NCI-H2081 treated with DMSO at 0.1 percent for 48 hours (cell line): ENCODE measurements at places on chromosomes 11 and 22.

- DNase-seq = no peak
These were observed 27.7 kb upstream of the PPP6R3 start for GRCh38 chr11:68432874-68433273.

GRCh38 chr22:36373258-36373579 lies 14.5 kb downstream of the MYH9 start:
- DNase-seq = no peak

DNA sequence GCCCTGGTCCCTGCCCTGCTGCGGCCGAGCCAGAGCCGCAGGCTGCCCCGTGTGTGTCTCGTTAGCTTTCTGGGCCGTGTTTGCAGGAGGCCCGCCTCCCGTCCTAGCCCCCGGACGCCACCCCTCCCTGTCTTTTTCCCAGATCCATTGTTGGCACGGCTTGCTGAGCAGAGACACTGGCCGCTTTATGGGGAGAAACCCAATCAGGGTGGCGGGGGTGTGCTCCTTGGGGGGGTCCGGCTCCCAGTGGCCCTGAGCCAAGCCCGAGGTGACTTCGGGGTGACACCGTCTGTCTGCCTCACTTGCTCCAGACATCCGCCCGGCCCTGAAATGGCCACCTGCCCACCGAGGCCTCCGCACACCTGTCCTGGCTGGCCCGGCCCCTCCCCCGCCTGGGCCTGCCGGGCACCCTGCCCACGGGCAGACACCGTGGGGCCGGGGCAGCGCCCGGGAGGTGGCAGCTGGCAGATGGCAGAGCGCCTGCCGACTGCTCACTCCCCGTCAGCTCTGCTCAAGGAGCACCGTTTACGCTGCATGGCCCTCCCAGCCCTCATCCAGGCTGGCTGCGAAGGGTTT lies 43.1 kb upstream of the PPARA start:
- DNase-seq = peak; percentile 69

DNA sequence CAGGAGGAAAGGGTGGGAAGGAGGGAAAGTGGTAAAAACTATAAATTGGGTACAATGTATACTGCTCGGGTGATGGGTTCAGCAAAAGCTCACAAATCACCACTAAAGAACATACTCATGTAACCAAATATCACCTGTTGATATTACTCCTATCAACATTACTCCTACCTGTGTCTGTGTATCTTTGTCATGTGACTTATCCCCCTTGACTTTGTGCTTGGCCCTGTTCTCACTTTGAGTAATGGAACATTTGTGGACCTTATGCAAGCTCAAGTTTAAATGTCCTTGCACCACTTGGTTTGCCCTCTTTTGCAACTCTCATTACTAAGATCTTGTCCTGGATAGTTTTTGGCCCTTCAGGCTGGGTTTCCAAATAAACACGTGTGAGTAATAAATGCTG lies 39.0 kb downstream of the ZNF280B start:
- no peak for DNase-seq

DNA sequence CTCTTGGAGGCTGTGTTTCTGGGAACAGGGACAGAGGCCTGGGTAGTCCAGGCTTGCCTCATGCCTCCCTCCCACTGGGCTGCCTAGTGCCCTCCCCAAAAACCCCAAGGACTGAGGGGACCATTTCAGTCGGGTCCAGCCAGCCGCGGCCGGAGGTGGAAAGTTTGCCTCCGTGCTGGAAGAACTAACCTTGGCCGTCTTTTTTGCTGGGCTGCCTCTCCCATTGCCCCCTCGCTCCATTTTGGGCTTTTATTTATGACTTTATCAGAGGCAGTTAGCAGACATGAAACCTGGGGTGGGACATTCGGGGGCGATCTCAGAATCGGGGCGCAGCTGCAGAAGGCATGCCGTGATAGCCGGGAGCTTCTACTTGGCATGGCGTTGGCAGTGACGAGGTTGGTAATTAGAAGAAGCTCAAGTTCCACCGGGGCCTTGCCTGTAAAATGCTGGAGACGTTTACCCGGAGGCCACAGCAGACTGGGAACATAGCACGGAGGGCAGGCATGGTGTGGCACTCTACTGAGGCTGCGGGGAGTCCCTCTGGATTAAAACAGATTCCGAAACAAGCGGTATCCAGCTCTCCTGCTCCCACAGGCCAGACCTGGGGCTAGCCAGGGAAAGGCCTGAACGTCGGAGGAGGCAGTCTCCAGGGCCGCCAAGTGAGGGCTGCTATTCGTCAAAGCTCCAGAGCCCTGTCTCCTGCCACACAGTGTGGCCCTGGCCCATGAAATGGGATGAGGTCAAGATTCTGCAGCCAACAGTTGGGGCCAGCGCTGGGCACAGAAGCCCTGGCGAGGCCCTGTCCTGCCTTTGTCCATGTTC lies 76.4 kb upstream of the PPARA start:
- no peak for DNase-seq

GRCh38 chr11:46920755-46921154 lies 2.4 kb upstream of the LRP4 start:
- DNase-seq = no peak

DNA sequence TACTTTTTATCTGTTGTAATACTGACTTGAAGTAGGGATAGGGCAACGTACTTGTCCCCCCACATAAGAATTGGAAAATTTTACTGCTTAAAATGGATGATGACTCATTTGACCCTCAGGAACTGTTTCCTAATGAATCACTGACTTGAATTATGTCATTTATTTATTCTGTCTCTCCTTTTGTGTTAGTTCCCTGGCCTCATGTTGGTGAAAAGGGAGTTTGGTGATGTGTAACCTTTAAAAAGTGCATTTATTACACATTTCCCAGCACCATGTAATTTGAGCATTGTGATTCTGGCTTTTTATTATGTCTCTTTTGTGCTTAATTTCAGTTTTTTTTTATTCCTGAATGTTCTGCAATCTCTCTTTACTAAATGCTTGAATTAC lies 20.3 kb upstream of the PGM2L1 start:
- DNase-seq = no peak

GRCh38 chr11:73894725-73895335 lies 18.0 kb downstream of the PAAF1 start:
- DNase-seq = no peak

DNA sequence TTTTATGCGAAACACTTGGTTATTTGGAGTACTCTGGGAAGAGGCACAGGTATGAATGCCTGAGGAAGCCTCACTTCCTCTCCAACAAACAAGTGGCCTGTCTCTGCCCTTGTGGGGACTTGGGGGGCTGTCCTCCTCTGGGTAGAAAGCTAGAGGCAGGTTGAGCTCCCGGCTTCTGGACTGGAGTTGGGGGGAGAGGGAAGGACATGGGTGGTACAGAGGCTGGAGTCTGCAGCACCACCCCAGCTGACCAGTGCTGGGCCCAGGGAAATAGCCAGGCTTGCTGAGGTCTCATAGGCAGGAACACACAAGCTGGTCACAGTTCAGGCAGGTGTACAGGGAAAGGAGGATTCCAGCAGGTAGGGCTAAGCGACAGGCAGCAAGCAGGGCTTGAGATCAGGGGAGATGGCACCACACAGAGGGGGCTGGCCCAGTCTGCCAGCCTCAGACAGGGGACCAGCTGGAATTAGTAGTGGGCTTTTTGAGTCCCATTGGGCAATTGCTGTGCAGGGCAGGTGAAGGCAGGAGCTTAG lies 135.3 kb upstream of the TEAD1 start:
- no peak for DNase-seq

DNA sequence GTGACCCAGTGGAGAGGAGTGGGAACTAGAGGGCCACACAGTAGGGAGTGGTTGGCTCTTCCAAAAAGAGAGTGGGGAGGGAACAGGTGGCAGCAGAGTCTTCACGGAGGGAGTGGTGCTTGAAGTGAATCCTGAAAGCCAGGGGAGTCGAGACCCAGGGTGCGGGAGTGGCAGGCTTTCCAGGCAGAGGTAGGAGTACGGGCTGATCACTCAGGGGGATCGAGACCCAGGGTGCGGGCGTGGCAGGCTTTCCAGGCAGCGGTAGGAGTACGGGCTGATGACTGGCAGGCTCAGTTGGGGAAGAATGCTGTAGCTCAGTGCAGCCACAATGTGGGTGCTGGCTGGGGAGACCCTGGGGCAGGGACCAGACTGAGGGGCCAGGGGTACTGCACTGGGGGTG lies 148.2 kb downstream of the TBC1D22A start:
- DNase-seq = no peak

- DNase-seq = no peak
These were observed 54.6 kb upstream of the SLC22A12 start for GRCh38 chr11:64536396-64536941.

DNA sequence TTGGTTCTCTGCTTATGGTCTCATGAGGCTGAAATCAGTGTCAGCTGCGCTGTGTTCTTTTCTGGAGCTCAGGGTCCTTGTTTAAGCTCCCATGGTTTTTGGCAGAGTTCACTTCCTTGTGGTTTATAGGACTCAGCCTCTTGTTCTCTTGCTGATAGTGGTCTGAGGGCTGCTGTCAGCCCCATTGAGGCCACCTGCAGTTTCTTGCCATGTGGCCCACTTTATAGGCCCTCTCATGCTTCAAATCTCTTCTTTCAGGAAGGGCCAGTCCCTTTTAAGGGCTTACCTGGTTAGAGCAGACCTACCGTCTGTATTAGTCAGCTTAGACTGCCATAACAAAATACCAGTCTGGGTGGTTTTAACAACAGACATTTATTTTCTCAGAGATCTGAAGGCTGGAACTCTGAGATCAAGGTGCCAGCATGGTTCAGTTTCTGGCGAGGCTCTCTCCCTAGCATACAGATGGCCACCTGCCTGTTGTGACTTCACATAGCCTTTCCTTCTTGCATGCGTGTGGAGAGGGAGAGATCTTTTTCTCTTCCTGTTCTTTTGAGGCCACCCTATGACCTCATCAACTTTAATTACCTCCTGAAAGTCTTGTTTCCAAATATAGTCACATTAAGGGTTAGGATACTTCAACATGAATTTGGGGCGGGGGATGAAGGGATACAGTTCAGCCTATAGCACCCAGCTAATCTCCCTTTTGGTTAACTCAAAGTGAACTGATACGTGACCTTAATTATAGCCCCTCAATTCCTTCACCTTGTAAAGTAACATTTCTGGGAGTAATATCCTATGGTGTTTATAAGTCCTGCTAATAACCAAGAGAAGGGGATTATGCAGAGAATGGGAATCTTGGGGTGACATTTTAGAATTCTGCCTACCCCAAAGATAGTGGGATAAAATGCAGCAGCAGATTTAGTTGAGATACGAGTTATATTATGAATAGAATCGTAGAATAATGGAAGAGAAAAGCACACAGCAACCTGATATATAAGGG lies 131.8 kb downstream of the UVRAG start:
- no peak for DNase-seq

DNA sequence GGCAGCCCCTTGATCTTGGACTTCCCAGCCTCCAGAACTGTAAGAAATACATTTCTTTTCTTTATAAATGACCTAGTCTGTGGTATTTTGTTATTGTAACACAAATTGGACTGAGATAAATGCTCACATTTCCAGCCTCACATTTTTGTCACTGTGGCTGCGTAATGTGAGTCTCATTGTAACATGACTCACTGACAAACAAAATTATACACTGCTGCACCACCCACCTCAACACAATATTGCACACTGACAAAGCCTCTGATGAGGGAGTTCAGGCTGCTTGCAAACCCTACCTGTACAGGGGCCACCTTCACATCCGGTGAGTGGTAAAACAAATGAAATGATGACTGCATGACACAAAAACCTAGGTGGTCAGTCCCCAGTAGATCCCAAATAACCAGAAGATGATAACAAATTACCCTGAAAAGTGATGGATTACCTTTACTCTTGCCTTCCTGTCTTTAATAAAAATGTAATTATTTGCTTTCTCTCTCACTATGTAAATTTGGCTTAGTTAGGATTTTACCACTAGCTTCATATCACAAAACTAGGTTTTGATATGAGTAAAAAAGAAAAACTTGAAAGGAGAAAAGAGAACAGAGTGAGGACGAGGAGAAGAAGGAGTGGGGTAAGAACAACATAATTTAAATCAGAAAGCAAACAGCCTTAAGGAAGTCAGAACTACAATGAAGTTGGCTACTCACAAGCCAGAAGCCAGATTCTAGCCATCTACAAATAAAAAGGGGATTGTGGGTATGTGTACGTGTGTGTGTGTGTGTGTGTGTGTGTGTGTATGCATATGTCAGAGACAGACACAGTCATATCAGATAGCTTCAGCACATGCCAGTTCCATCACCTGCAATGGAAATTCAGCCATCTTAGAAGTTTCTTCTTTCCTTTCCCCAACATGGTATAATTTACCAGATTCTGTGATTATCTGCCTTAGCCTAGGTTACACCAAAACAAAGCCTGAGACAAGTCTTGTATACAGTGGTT lies 53.4 kb upstream of the SESN3 start:
- DNase-seq = no peak

- DNase-seq = no peak
These were observed 75.9 kb downstream of the JAM3 start for GRCh38 chr11:134144744-134145143.

DNA sequence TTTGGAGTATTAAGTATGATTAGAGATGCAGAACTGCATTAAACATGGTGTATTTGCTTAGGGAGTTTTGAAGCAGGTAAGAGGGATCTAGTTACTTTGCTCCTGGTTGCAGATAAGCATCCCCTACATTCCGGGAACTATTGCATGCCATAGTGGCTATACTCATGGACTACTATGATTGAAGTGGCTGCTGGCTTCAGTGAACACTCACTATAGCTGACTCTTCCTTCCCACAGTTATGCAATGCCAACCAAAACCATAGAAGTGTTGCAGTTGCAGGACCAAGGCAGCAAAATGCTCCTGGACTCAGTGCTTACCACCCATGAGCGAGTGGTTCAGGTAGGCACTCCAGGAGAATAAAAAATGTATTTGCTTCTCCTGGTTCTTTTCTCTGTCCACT lies 17.0 kb downstream of the COA4 start:
- no peak for DNase-seq

DNA sequence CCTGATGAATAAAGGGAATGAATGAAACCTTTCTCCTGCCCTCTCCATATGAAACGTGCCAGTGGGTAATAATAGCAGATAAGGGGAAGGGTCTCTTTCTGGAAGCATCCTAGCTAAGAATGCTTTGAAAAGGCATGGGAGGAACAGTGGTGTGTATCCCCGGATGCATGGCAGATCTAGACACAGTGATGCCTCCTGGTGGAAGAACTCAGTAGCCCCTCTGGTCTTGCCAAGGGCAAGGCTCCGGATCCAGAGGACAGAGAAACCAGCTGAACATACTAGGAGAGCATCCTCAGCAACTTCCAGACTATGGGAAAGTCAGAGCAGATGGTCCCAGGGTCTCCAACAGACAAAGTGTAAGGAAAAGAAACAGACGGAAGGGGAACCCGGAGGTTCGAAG lies 6.4 kb downstream of the BAIAP2L2 start:
- no peak for DNase-seq

DNA sequence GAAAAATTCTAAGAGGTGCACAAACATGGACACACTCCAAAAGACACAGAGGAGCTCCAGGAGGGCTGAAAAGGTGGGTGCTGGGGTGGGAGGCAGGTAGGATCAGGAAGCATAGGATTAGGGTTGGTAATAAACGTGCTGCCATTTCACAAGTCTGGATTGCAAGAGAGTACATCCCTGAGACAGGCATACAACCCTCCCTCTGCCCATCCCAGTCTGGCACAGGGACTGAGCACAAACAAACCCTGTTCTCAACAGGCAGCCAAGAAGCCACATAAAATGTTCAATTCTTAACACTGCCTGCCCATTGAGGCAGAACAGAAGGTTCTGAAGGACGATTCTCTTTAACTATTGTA lies 18.5 kb downstream of the SLC35F2 start:
- no peak for DNase-seq

GRCh38 chr11:78217650-78218541 lies 29.2 kb downstream of the USP35 start:
- no peak for DNase-seq

GRCh38 chr22:50696251-50696798 lies 23.7 kb downstream of the SHANK3 start:
- DNase-seq = no peak
